ENCODE measurements at places on chromosomes 12 and 14.

DNA sequence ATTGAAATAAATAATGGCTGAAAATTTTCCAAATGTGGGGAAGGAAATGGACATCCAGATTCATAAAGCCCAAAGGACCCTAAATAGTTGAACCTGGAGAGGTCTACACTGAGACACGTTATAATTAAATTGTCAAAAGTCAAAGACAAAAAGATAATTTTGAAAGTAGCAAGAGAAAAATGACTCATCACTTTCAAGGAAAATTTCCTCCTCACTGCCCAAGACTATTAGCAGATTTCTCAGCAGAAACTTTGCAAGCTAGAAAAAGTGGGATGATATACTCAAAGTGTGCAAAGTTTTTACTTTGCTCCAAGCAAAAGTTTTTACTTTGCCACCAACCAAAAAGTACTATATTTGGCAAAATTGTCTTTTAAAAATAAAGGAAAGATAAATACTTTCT, 15.9 kb upstream of the KRT83 start:
- DNase-seq = no peak

DNA sequence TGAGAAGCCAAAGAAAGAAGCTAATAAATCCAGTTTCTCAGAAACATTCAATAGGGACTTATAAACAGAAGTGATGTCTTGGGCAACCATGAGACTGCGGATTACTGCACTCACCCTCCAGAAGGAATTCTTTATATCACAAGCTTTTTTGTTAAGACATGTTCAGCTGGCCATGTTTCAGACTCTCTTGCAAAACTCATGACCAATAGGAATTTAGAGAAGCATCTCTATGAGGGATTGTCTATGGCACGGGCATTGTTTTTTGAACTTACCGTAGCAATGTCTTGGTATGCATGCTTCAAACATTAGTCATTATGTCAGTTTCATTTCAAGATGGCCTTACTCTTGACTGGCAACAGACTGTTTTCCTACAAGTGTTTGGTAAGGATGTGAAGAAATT, 15.5 kb upstream of the ZNF268 start:
- DNase-seq = no peak

- DNase-seq = no peak
These were observed 14.6 kb upstream of the DNAL1 start for GRCh38 chr14:73630009-73630780.

- no peak for DNase-seq
These were observed 591.0 kb upstream of the ATP2B1 start for GRCh38 chr12:90299666-90300065.

- DNase-seq = peak; percentile 58
These were observed 62.2 kb downstream of the GNG2 start for GRCh38 chr14:51922624-51923023.

- no peak for DNase-seq
These were observed 250.2 kb upstream of the GRIP1 start for GRCh38 chr12:66929121-66929520.

DNA sequence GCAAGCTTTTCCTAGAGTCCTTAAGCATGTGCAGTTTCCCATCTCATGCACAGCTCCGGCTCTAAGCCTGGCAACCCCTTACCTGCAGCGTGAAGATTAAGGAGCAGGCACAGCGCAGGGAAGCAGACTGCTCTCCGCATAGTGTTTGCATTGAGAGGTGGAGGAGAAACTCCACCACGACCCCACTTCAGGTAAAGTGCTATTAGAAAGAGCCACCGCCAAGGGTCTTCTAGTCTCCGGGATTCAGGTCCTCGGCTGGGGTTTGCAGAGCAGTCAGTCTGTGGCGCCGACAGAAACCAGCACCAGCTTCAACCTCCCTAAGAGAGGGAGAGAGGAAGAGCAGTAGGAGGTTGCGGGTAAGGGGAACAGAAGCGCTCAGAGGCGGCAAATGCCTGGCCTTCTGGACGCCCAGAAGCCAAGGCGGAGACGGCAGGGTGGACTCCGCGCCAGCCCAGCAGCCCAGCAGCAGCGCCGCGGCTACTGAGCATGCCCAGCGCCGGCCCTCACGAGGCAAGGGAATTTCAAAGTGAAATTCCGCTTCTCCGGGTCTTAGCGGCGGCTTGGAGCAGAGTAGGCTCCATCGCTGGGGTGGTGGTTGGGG, at the start of gene PTPRR:
PTPRR (minus strand) TSS at position 488 of the 601 bp plus-strand sequence; CDS start at position 140, 348 bp downstream.
- peak; percentile 5 for DNase-seq

- no peak for DNase-seq
These were observed 138.1 kb downstream of the GPR65 start for GRCh38 chr14:88142997-88143396.

DNA sequence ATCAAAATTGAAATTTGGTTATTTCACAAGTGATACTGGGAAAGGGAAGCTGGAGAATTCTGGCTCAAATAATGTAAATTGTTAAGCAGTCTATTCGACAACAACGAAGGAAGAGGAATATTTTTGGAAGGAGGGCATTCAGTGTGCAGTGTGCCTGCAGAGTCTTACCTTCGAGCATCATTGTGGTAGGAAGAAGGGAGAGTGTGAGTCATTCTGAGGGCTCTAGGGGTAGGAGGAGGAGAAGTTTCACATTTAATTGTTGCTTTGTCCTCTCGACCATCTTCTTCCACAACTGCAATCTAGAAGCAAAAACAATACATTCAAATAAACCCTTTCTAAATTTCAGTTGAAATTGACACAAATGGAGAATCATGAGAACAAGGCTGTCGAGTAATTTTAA, 263.0 kb downstream of the ACSS3 start:
- DNase-seq = no peak

DNA sequence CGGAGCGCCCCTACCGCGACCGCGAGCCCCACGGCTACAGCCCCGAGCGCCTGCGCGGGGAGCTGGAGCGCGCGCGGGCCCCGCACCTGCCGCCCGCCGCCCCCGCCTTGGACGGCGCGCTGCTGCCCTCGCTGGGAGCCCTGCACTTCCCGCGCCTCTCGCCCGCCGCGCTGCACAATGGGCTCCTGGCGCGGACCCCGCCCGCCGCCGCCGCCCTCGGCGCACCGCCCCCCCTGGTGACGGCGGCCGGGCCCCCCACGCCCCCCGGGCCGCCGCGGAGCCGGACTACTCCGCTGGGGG, 27.0 kb downstream of the LRCOL1 start:
- DNase-seq = no peak

DNA sequence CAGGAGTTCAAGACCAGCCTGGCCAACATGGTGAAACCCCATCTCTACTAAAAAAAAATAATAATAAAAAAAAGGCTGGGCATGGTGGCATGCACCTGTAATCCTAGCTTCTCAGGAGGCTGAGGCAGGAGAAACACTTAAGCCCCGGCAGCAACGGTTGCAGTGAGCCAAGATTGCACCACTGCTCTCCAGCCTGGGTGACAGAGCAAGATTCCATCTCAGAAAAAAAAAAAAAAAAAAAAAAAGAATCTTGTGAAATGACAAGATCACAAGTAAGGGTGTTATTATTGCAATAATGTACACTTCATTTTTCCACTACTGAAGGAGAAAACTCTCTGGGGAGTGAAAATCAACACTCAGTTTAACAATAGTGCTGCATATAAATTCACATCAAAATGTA, 8.8 kb upstream of the PTGR2 start:
- DNase-seq = no peak

DNA sequence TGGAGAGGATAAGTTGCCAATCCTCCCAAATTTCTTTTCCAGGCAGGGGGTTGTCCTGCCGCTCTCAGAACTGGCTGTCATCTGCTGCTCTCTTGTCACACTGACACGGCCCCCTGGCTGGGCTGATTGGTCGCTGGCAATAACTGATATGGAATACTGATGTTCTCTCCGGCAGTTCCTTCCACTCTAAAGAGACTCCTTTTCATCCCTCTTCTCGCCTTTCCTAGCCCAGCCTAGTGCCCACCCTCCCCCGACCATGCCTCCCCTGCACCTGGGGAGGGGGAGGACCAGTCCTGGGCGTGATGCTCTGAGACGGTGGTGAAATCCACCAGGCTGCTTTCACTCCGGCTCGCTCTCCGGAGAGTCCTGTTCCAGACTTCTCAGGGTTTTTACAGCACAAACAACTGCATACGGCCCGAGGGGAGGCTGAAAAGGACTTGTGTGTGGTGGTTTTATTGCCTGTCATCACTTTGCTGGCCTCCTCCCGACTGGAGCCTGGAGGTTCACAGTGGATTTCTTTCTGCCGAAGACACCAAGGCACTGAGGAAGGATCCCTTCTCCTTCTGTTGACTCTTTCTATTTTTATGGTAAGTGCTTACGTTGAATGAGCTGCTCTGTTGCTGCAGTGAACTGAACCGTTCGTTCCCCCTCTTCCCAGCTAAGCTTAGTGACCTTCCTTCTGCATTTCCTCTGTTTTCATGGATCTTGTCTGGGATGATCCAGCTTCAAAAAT, at the start of gene ANO4:
ANO4 (plus strand) TSS at position 336 of the 733 bp plus-strand sequence. CDS start 107,010 bp downstream, outside the sequence.
- DNase-seq = peak; percentile 56

DNA sequence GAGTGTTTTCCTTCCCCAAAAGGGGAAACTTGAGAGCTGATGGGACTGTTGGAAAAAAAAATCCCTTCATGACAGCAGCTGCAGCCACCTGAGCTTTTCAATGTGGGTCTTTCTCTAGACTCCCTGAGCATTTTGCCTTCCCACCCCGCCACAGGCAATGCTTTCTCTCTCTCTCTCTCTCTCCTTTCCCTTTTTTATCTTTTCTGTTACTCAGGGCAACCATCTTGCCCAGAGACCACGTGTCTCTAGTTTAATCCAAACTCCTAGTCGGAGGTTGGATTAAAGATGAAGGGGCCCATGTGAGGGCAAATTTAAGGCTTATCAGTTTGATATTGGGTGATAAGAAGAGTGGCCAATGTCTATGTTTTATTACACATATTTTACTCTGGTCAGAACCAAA, 25.9 kb upstream of the B4GALNT1 start:
- no peak for DNase-seq

- DNase-seq = no peak
These were observed 101.6 kb upstream of the PLEKHG7 start for GRCh38 chr12:92601176-92601575.

DNA sequence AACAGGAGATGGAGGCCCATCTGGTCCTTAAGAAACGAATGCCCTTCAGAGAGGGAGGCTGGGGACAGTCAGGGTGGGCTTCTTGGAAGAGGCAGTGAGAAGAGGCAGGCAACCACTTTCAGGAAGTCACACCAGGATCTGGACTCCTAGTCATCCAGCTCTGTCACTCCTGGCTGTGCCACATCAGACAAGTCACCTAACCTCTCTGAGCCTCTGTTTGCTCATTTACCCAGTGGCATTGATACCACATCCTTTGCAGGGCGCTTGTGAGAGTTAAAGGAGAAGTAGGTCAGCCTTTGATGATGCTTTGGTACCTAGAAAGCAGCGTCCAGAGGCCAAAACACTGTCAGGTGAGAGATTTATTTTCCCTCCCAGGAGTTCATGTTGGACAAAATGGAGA, 11.1 kb downstream of the CCDC197 start:
- no peak for DNase-seq

GRCh38 chr12:27907766-27908165, 64.8 kb downstream of the PTHLH start:
- DNase-seq = no peak

DNA sequence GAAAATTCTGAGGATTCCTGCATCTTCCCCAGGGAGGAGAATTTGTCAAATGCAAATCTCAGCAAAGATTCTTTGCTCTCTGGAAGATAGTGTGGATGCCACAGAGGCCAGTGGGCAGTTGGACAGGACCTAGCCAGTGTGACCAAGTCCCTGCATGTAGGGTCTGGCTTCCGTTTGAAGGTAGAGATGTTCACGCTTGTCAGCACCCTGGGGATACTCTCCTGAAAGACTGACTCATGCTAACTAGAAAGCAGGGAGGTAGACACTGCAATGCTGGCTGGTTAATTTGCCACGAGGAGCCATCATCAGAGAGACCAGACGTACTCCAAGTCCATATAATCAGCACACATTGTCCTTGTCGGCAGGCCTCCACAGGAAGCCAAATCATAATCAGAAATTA, 130.1 kb downstream of the SAMD4A start:
- DNase-seq = no peak

DNA sequence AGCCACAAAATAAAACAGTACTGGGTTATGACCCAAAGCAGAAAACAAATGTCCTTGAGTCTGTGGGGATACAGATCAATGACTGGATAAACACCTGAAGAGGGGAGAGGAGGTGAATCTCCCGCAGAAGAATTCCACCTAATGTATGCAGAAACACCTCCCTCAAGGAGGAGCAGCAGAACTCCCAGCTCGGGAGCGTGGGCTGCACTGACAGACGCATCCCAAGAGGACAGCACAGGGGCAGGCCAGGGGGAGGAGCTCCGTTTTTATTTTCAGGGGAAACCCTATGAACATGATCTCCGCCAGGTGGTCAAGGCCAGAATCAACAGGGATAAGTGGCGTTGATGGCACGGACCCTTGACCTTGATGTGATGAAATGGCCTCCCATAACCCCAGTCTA, 41.8 kb upstream of the PPP2R5C start:
- no peak for DNase-seq

DNA sequence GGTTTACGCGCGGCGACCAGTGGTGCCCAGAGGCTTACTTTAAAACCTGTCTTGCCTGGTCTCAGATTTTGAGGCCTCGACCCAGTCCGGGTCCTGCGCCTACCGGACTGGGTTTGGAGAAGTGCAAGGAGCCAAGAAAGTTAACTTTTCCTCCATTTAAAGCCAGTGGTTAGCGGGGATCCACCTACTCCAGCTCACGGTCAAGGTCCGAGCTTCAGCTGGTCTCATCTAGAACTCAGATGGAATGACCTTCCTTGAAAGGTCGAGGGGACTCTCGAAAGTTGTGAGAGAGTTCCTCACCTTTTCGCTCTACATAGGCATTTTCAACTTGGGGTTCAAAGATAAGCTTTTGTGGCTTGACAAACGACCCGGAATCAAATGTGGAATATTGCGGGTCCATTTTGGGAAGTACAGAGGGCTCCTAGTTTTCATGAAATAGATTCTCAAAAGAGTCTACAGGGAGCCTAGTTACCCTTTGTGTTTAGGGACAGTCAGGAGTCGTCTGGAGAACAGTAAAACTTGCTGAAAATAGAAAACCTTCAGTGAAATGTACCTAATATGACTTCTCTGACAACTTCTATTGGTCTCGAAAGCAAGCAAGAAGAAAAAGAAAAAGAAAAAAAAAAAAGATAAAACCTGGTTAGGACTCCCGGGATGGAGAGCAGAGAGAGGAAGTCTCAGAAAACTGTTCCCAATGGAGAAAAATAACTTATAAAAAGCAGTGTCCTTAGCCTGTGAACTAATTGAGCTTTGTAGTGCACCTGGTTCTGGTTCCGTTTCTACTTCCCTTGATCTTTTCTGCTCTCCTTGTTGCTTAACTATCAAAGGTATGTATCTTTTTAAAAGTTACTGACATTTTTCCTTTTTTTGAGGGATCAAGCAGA, 1.4 kb downstream of the KCNMB4 start:
- peak; percentile 24 for DNase-seq

DNA sequence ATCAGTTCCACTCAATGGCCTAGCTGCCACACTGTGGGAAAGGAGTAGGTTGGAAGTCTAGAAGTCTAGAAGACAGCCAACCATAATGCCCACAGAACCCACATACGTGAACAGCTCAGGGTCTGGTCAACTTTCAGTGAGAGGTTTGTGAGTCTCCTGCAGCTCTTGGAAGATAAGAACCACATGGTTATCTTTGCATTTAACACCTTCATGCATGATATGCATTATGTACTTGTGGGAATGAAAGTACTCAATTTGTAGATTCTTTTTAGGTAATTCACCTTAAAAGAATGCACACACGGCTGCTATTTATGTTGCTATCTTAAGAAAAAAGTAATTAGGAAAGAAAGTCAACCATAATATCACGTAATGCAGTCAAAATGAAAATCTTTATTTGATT, 126.7 kb downstream of the ESRRB start:
- no peak for DNase-seq

Data from pons (tissue), 1 donor.